ENCODE measurements at places on chromosomes 1 and 21.

GRCh38 chr1:210653771-210654170 is 325.1 kb downstream of the HHAT start:
- no peak for DNase-seq

GRCh38 chr21:38822778-38823238 is 17.1 kb downstream of the ETS2 start:
- no peak for DNase-seq

GRCh38 chr1:43973981-43974442 is 748 bp upstream of the ATP6V0B start:
- no peak for DNase-seq

GRCh38 chr1:153356392-153357075 is 1.1 kb upstream of the S100A9 start:
- no peak for DNase-seq

- no peak for DNase-seq
These were observed 550.7 kb downstream of the PTPRU start for GRCh38 chr1:29786791-29787732.

DNA sequence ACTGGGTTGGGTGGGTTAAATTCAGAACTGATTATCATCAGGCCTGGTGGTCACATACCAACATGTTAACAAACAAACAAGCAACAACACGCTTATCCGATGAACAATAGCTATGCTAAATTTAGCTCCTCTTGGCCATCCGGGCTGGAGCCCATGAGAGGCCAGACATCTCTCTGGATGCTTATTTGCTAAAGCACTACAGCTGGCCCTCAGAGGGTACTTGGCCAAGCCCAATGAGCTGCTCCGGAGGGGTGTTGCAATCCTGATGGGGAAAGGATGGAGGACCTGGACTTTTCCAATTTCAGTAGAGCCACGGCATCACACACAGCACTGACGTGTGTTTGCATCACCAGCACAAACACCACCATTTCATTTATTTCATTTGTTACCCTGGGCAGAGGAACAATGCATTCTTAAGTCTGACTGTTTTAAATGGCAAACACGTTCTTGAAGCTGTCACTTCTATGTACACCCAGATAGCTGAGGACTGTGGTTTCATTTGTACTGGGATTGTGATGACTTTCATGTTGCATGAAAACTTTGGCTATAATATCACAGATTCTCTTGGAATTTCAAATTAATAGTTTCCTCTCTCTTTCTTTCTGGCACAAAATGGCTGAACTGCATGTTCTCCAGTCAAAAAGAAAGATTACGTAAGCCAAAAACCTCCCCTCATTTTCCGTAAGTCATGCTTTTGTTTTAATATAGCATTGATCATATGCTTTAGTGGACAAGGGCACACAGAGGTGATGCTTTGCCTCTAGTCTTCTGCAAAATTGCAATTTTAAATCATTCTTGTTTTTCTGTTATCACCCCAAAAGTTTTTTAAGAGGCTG is 359.8 kb upstream of the KAZN start:
- DNase-seq, result no peak

- DNase-seq, result no peak
These were observed 302.9 kb upstream of the SPAG17 start for GRCh38 chr1:118487932-118488331.

DNA sequence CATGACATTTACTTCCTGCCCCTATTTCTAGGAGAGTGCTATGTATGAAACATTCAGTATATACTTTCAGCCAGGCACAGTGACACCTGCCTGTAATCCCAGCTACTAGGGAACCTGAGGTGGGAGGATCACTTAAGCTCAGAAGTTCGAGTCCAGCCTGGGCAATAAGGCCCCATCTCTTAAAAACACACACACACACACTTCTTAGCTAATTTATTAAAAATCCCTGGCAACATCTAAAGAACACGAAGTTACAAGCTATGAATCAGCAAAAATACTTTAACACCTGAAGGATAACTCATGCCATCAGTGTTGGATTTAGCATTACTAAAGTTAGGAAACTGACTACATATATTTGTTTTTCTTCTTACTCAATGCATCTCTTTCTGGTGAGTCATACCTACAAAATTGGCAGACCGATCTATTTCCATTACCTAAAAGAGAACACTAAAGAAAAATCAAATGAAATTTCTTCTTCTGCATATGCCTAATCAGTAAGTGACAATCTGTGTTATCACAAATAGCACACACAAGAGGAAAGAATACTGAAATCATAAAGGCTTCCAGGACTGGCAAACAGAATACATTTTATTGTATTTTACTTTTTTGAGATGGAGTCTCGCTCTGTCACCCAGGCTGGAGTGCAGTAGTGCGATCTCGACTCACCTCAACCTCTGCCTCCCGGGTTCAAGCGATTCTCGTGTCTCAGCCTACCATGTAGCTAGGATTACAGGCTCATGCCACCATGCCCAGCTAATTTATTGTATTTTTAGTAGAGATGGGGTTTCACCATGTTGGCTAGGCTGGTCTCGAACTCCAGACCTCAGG is 41.4 kb downstream of the RNF115 start:
- DNase-seq, result no peak

Data from esophagus squamous epithelium (tissue), 5 donors.